Cortex of kidney (tissue), 1 donor: ENCODE measurements at places on chromosomes 5 and 9.

DNA sequence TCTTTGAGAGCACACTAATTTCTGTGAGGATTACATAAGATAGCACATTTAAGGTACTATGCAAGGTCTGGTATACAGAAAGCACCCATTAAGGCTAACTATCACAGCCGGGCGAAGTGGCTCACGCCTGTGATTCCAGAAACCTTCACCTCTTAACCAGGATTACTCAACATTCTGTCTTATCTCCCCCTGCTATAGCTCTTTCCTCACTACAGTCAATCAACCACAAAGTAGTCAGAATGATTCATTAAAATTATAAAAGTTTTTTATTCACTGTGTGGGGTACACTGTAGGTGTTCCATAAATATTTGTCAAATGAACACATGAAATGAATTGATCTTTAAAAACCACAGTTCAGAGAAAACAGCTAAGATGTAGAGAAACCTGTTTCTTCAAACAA lies 48.7 kb downstream of the CHD1 start:
- DNase-seq: no peak

DNA sequence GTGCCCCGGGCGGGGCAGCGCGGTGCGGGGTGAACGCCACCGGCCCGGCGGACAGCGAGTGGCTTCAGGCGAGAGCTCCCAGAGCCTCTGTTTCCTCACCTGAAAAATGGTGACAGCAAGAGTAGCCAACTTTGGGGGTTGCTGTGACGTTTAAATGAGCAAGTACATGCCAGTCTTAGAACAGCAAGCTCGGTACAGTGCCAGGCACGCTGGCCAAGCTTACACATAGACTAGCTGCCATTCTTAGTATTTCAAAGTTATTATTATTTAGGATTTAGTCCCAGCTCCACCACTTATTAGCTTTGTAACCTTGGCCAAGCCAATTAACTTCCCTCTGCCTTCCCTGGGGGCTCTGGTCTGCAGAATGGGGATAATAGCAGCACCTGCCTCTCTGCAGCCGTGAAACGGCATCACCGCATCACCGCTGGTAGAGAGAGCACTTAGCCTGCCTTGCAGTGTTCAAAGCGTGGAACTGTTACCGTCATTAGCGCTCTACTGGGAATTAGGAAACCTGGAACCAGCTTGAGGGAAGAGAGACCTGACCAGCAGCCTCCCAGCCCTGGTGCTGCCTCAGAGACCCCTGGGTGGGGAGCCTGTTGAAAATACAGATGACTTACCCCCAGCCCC lies at the start of gene C9orf50:
Gene C9orf50 (minus strand): TSS at position 433 of the 627 bp plus-strand sequence. CDS start 527 bp downstream, outside the sequence.
- no peak for DNase-seq

DNA sequence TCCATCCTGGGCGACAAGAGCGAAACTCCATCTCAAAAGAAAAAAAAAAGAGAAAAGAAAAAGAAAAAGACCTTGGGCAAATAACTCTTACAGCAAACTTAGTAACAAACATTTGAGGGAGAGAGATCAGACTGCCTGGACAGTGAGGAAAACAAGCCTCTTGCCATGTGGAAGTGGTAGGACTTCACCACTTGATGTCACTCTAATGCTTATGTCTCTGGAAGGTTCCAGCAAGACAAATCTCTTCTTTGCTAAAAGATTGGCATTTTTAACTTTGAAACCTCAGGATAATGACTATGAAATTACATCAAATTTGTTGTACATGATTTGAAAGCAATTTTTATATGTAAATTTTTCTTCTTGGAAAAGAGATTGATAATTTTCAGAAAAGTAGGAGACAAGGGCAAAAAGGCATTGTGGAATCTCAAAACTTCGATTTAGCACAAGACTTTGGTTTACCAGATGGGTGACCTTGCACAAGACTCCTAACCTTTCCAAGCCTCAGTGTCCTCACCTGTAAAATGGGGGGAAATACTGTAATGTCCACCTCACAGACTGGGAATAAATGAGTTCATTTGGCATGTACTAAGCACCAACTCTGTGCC lies 5.4 kb downstream of the ACTL7B start:
- DNase-seq: no peak

DNA sequence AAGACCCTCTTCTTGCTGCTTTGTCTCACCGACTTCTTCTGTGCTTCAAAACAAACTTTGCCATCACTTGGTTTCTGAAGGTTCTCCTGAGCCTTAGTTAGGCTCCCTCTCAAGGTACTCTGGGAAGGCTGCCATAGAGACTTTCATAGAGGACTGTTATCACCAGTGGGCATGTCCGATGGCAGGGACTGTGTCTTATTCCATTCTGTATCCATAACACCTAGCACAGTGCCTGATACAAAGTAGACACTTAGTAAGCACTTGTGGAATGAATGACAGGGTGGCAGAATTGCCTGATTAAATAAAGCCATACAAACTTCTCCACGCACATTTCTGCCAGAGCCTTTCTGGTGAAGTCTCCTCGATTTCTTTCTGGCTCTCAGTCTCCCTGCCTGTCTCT lies 32.7 kb downstream of the AGXT2 start:
- DNase-seq: no peak

DNA sequence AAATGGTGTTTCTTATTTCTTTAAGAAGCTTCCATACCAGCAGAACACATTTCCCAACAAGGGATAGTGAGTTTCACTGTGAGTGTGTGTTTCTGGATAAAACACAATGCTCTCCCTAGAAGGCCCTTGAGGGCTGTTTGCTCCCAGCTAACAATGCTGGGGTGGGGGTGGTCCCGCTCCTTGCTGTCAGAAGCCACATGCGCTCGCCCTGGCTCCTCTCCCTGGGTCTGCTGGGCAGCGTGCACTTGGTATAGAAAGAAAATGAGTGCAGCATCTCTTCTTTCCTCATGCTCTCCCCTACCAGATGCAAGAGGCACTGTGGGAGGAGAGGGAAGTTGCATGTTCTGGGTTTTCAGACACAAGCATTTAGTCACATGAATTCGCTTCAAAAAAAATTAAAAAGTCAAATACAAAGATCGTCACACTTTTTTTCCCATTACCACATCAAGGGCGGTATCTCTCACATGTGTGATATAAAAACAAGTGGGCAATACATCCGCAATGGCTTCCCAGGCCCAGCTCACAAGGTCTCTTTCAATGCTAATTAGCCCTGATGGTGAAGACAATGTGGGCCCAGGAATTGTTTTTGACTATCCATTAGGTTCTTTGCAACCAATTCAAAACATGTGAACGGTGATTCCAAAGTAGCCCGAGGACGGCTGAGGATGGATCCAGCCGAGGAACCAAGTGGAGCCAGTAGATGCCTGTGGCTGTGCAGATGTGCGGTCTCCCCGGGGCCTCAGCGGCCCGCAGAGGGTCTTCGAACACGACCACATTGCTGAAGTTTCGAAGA lies 603.6 kb downstream of the IRX1 start:
- no peak for DNase-seq

- DNase-seq: no peak
These were observed 284.4 kb downstream of the KDM4C start for GRCh38 chr9:7042124-7042523.

- no peak for DNase-seq
These were observed 997.7 kb downstream of the PTPRD start for GRCh38 chr9:9615086-9615485.

DNA sequence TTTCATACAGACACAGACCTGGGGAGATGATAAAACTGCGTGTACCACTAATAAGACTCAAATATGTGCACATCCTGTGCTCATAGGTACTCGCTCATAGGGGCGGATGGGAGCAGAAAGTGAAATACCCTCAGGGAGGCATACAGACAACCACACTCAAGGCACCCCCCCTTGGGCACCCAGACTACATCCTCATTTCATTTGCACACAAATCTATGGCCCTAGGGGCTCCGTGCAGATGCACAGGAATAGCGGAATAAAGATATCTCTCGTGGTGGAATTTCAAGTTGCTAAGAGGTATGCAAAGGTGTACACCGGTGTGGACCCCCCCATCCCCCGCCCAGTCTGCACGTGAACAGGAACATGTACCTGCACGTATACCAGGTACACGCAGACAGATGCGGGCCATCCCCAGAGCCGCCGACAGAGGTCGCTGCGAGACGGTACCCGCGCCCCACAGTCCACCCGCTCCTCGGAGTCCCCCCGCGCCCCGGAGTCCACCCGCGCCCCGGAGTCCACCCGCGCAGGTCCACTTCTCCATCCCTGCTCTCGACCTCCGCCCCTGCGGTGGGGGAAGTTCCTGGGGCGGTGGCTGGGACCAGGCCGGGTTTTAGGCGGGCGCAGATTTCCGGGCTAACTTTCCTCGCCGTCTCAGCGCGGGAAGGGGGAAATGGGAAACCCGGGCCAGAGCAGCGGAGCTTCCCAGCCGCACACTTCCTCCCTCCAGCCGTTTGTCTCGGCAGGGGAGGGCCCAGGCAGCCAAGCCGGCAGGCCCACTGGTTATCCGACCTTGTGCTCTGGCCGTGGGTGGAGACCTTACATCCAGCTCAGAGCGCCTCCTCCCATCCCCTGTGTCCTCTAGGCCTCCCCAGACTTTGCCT lies 1.0 kb upstream of the IL12B start:
- DNase-seq: no peak

DNA sequence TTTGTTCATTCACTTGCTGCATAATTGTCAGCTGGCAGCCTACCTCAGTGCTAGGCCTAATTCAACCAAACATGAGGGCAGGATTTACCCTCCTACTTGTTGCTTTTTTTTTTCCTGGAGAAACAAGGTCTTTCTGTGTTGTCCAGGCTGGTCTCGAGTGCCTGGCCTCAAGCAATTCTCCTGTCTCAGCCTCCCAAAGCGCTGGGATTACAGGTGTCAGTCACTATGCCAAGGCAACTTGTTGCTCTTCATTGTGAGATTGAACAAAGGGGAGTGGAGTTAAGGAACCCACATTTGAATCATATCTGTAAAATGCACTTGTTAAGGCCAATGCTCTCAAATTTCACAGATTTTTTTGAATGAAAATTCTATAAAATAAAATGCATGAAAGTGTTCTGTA lies 380.5 kb downstream of the TMEM161B start:
- DNase-seq: no peak

DNA sequence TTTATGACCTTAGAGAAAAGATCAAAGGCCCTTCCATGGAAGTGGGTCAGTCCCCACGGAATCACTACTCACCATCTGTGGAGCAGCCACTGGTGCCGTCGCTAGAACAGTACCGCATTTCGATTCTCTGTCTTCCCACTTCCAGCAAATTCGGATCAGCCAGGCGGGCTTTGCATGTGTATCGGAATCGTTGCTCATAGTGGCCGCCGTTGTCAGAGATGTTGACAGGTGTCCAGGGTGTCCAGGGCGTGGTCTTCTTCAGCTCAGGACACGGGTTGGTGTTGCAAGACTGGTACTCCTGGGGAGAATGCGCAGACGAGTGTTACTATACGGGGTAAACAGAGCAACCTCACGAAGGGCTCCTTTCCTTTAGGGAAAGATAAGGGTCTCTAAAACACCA lies 479.5 kb downstream of the SEMA5A start:
- DNase-seq: no peak

DNA sequence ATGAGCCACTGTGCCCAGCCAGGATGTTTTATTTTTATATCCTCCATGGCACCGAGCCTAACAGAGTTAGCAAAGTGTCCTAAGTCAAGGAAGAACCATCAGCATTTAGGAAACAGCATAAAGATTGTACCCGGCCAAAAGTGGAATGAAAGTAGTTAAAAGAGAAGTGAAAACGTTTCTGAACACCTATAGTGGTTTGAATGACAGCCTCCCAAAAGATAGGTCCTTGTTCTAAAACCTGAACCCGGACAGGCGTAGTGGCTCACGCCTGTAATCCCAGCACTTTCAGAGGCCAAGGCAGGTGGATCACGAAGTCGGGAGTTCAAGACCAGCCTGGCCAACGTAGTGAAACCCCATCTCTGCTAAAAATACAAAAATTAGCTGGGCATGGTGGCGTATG lies 37.4 kb downstream of the ZFAND5 start:
- no peak for DNase-seq

DNA sequence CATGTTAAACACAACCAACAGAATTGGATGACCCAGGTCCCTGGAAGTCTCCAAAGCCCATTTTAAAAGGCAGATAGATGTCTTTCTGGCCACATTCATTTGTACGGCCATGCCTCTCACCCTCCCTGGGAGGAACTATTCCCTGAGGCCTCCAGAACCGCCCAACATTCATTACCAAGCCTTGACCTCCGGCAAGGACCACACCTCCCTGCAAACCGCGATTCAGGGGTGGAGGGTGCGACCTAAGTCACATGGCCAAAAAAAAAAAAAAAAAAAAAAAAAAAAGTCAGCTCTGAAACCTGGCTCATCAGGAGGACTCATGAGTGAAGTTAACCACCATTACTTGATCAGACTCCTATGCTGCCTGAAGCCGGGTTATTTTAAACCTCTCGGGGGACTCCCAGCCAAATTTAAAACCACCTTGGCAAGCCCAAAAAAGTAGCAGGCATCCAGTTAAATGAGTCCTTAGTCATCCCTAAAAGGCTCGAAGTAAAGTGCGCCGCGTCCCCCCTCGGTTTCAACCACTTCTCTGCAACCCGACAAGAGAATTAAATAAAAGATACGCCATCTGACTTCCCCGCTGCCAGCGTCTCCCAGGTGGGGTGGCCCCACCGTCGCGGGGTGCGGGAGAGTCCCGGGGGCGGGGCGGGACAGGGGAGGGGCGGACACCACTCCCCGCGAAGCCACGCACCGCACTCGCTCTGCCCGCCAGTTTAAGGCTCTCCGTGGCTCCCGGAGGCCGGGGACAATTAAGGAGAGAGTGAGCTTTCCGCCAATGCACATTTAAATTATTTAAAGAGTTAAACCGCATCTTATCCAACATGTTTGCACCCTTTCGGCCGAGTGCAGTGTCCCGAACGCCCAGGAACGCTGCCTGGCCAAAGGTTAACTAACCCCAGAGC lies 2.3 kb downstream of the KLF9 start:
- no peak for DNase-seq

DNA sequence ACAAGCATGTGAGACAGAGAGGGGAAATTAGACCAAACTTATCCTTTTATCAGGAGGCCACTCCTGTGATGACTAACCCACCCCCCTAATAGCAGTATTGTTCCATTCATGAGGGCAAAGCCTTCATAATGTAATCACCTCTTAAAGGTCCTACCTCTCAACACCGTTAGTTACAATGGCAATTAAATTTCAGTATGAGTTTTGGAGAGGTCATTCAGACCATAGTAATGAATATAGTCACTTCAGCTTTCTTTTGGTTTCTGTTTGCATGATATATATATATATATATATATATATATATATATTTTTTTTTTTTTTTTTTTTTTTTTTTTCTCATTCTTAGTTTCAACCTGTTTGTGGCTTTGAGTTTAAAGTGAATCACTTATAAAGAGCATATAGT lies 10.5 kb downstream of the ADGRV1 start:
- no peak for DNase-seq

DNA sequence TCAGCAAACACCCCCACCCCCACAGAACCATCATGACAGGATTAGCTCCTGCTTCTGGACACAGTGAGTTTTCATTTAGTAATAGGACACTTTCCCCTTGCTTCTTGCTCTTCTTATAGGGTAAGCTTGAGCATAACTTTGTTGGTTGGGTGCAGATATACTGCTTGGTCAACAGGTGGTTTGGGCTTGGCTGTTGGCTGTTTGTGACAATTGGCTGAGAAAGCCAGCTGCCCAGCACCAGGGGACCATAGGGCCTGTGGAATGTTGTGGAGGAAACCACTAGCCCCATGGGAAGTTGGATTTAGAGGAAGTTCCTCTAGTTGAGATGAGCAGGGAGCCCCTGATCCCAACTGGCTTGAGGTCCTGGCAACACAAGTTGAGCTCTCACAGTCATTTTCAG lies 30.5 kb downstream of the PPP3R2 start:
- DNase-seq: no peak
